ENCODE measurements at places on chromosomes 5 and 9.

- no peak for DNase-seq
Observed at GRCh38 chr5:78472469-78473106, 112.2 kb downstream of the SCAMP1 start.

- no peak for DNase-seq
Observed at GRCh38 chr9:7273575-7273974, 515.8 kb downstream of the KDM4C start.

- DNase-seq, result no peak
Observed at GRCh38 chr9:2021731-2022130, 6.6 kb downstream of the SMARCA2 start.

GRCh38 chr5:153901449-153901848 lies 137.3 kb downstream of the FAM114A2 start:
- no peak for DNase-seq

DNA sequence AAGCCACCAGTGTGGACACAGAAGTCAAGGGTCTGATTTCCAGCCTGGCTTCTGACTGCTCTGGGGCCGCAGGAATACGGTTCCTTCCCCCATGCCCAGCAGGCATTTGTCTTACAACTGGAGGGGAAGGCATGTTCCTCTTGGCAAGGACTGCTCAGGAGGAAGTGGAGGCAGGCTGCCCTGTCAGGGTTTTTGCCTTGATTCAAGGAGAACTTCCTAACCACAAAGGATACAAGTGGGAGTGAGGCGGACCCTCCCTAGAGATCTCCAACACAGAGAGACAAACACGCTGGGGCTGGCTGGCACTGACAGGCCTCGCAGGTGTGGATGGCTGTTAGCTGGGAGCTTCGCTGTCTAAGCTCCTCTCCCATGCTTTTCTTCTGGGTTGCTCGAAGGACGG lies 19.1 kb downstream of the TGFBI start:
- DNase-seq, result no peak

DNA sequence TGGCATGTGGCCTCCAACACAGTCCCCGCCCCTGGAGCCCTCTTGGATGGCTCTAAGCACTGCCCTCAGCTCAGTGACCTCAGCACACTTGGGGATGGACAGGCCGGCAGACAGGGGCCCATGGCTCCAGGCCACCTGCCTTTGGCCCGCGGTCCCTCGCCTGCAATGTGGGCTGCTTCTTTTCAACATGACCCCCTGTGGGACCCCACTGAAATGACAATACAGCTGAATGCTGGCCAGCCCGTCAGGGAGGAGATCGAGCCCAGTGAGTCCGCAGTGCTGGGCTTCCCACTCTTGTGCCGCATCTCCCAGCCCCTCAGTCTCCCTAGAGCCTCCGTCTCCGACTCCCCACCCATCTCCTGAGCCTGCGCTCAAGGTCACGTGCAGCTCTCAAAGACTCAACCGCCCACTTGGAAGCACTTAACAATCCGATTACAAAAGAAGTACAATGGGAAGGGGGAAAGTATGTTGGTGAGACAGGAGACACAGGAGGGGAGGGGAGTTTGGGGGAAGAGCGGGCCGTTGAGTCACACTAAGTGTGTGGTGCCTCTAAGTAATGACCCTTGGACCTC lies 238.9 kb downstream of the HSPA4 start:
- DNase-seq, result no peak

- no peak for DNase-seq
Observed at GRCh38 chr5:78647838-78648358, 674 bp downstream of the LHFPL2 start.

- DNase-seq, result no peak
Observed at GRCh38 chr5:57072218-57072892, 101.5 kb upstream of the GPBP1 start.

DNA sequence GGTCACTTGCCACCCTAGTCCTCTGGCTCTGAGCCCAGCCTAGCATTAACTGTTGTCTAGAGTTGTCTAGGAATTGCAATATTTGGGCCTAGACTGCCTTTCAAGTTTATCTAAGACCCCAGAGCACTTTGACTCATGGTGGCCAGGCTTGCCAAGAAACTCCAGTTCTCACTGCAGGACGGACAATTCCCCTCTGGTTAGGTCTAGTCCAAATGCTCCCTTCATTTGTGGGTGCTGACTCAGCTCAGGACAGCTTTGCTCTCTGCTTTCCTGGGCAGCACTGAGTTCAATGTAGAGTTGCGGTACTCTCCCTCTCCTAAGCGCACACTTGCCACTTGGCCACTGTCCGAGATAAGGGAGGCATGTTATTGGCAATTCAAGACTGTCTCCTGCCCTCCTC lies 619.4 kb downstream of the TLE1 start:
- DNase-seq, result no peak
